ENCODE measurements at places on chromosomes 13 and 19.

DNA sequence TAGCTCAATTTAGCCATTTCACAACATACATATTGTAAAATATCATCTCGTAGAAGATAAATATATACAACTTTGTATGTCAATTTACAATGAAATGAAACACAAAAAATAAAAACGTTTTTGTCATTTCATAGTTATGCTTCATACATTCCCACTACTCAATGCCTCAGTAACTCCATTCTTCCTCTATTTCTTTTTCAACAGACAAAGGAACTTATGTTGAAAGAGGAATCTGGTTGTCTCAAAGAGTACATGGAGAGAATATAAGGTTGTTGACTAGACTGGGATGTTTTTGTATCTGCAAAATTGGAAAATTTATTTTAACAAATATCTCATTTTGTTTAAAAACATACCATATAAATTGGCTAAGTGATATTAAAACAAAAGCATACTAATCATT, 12.8 kb downstream of the KCTD12 start:
- no peak for DNase-seq
- no peaks in the 10 kb centered on the region for H3K4me1 ChIP-seq
- no peaks in the 10 kb centered on the region for H3K36me3 ChIP-seq
- H3K27ac ChIP-seq, result no peak overlapping the region
- no peaks in the 10 kb centered on the region for H3K27me3 ChIP-seq

DNA sequence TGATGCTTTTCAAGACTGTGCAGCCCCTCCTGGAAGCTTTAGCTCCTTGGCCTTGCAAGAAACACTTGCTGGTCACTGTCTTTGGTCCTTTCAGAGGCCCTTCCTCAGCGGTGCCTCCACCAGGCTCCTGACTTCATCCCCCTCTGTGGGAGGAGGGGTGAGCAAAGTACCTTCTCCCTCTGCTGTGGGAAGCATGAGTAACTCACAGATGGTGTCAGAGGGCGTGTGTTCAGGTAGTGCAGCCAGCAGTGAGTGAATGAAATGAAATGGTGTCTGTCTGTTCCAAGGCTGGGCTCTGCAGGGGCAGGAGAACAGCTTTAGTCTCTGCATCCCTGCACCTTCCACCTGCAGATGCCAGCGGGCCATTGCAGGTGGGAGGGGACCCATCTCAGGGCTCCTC, 102.9 kb downstream of the SHISA2 start:
- H3K27me3 ChIP-seq, result peaks cover 36% of the 10 kb centered on the region
- no peaks in the 10 kb centered on the region for H3K4me1 ChIP-seq
- H3K27ac ChIP-seq, result no peak overlapping the region
- no peaks in the 10 kb centered on the region for H3K36me3 ChIP-seq
- H3K4me3 ChIP-seq, result no peak overlapping the region

DNA sequence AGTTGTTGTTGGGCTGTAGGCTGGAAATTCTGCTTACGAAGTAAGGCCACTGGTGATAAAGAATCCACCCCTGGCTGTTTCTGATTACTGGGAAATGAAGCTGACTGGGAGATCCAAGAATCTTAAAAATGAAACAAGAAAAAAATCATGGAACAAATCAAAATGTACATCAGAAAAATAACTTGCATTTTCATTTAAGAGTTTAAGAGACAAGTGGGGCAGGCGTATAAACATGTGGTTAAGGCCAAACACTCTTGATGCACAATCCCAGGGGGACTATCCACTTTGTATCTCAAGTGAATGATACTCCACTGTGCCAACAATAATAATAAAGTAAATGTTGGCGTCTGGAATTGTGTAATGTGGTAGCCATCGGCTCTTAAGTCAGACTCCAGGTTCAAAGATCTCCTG, 24.6 kb downstream of the ZMYM5 start:
- no peak overlapping the region for H3K27ac ChIP-seq
- H3K36me3 ChIP-seq, result no peaks in the 10 kb centered on the region
- H3K4me1 ChIP-seq, result peaks cover 11% of the 10 kb centered on the region
- H3K4me3 ChIP-seq, result no peak overlapping the region

DNA sequence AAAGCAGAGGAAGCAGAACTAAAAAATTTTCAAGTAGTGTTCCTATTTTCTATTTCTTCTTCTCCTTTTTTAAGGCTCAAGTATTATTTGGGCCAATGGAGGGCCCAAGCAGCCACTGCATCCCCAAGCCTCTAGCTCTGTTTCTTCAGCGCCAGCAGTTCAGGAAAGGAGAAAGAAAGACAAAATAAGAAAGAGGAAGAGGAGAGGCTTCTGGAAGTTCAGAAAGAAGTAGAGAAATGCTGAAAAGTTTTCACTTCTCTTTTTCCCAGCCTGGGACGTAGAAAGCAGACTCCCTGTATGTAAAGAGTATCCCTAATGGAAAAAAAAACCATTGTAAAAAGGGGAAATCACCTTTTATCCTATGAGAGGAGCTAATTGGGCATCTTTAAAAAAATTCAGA, 165.5 kb upstream of the KLF12 start:
- no peak overlapping the region for H3K27ac ChIP-seq
- no peak overlapping the region for H3K4me3 ChIP-seq
- no peak for DNase-seq
- no peaks in the 10 kb centered on the region for H3K36me3 ChIP-seq
- H3K27me3 ChIP-seq, result no peaks in the 10 kb centered on the region

DNA sequence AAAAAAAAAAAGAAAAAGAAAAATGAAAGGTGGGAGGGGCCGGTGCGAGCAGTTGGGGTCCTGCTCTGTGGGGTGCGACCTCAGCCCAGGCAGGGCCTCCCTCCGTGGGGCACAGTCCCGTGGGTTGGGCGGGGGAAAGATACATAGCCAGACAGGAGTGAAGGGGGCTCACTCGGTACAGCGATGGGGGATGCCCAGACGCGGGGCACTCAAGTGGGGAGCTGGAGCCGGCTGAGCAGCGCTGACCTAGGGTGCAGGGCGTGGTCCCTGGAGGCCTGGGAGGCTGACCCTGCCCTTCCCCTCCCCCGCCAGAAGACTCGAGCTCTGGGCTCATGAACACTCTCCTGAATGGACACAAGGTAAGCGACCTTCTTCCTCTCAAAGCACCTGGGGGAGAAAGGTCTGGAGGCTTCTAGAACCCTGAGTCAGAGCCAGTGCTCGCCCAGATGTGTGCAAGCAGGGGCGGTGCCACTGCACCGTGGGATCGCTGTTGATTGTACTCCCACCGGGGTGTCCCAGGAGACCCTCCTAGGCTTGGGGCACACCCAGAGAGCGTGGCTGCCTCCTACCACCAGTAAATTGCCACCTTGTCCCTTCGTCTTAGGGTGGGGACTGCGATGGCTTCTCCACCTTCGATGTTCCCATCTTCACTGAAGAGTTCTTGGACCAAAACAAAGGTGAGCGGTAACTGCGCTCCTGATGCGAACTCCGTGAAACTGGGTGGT, 3.4 kb downstream of the HMG20B start:
- DNase-seq, result no peak
- no peak overlapping the region for H3K27ac ChIP-seq
- H3K4me1 ChIP-seq, result peaks cover 10% of the 10 kb centered on the region
- no peaks in the 10 kb centered on the region for H3K27me3 ChIP-seq
- H3K4me3 ChIP-seq, result peak overlapping the region; percentile 53

All from heart right ventricle (tissue), 16 donors.